ENCODE measurements at places on chromosomes 5 and 9.

GRCh38 chr5:76958991-76959767 lies 6.3 kb downstream of the CRHBP start:
- no peak for DNase-seq

GRCh38 chr5:65213921-65214525 lies 267.7 kb downstream of the ADAMTS6 start:
- no peak for DNase-seq

GRCh38 chr5:160285316-160285715 lies 27.0 kb downstream of the CCNJL start:
- no peak for DNase-seq

DNA sequence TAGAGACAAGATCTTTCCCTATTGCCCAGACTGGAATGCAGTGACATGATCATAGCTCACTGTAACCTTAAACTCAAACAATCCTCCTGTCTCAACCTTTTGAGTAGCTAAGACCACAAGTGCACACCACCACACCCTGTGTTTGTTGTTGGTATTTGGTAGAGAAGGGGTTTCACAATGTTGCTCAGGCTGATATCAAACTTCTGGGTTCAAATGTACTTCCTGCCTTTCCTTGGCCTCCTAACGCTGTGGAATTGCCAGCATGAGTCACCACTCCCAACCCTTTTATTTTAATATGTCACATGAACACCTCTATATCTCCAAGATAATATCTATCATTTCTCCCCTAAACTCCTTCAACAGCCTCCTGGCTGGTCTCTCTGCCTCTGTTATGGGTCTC lies 719.0 kb downstream of the PTPRD start:
- no peak for DNase-seq

DNA sequence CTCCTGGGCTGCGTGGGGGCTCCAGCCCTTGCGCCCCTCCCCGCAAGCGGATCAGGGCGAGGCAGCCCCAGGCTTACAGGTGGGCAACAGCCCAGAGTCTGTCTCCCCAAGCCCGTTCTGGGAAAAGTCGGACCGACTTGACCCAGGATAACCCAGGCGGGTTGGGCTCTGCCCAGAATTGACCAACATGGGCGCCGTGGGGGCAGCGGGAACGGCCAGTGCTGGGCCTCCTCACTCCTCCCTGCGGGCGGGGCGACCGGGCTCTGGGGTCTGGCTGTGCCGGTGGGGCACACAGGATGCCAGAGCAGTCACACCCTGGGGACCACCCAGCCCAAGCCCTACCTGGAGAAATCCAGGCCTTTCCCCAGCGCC lies 15.3 kb upstream of the SYNPO start:
- no peak for DNase-seq

DNA sequence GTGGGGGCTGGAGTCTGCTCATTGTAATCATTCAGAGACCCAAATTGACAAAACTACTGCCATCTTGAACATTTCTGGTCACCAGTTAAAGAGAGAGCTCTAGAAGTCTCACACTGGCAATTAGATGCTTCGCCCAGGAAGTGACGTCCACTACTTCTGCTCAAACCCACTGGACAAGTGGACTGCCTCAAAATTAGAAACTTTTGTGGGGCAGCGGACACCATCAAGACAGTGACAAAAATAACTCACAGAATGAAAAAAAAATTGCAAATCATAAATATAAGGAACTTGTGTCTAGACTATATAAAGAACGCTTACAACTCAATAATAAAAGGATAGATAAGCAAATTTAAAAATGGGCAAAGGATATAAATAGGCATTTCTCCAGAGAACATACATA lies 9.8 kb upstream of the SLC46A2 start:
- DNase-seq = no peak

GRCh38 chr5:179110528-179110927 lies 50.4 kb downstream of the ZNF354C start:
- no peak for DNase-seq

GRCh38 chr5:38347040-38347763 lies 88.8 kb downstream of the EGFLAM start:
- no peak for DNase-seq
